CD4-positive, alpha-beta T cell treated with Interleukin-6 at 100 ng/mL for 8 hours (primary cell): ENCODE measurements at places on chromosomes 2 and 18.

DNA sequence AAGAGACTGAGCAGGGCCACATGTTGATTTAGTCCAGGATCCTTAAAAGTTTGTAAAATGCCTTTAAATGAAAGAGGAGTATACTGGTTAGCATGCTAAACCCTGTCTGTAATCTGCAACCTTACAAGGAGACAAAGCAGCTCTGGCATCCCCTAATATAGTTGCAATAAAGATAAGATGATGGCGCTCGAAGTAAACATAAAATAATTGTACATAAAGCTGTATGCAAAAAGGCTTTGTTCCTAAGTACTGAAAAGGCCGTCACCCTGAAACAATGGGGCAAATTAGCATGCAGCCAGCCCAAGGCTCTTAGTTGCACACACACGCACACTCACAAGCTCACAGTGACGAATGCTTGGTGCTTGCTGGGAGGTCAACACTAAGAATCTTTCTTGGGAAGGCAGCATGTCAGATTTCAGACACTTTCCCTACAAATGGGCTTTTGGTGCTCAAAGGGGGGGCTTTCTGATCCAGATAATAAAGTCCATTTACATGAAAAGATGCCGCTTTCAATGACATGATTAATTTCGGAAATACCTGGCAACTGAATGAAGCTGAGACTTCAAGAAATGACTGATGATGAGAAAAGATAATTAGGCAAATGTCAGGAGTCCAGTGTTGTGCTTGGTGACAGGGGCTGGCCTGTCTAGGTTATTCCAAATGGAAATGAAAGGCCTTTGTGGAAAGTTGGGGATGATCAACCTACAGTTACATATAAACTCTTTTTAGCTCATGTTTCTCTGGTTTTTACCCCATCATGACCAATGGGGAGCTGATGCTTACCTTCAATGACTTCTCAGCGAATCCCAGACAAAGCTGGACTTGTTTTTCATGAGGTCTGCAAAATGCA is 370.3 kb downstream of the MEIS1 start:
- no peak for DNase-seq

DNA sequence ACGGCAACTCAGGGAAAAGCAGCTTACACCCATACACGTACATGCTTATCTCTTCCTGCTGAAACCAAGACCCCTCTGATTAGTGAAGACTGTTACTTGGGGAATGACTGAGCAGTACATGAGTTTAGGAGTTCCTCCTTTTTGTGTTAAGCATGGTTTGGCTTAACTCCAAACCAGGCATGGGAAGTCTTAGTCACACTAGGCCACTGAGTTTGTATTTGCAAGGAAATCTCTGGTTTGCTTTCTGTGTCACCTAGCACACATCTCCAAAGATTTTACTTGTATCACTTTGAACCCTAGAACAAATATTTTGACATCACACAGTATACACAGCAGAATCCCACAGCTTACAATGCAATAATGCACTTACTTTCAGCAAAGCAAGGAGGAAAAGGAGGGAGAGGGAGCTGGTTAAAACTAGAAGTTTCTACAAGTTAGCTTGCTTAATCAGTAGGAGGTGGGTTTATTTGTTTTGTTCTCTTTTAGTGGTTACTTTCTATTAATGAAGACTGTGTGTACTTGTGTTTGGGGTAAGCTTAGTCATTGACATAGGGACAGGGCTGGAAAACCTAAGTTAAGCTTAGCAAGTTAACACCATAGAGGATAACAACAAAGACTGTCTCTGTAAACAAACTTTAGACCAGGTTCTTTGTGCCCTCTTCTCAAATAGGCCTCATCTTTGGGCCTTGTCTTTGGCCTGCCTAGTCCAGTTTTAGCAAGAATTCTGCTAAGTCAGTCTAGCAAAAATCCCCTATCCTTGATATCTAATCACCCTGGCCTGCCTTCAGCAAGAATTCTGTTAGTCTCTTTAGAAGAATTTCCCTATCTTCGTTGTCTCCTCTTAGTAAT is 219.4 kb downstream of the MREG start:
- no peak for DNase-seq

GRCh38 chr18:77395953-77396352 is 146.3 kb downstream of the GALR1 start:
- no peak for DNase-seq

GRCh38 chr2:1925516-1925915 is 181.2 kb upstream of the PXDN start:
- no peak for DNase-seq

DNA sequence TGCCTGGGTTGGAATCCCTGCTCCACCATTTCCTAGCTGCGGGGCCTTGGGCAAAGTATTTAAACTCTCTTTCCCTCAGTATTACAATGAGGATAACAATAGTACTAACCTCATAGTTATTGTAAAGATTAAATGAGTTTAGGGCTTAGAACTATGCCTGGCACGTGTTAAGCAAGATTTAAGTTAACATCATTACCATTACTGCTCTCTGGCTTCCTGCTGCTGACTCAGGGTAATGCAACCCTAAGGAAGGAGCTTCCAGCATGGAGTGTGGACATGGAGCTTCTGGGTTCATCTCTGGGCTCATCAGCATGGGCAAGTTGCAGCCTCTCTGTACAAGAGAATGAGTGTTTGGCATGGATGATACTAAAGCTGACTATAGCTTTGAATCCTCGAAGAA is 374.2 kb upstream of the MAP2 start:
- no peak for DNase-seq

DNA sequence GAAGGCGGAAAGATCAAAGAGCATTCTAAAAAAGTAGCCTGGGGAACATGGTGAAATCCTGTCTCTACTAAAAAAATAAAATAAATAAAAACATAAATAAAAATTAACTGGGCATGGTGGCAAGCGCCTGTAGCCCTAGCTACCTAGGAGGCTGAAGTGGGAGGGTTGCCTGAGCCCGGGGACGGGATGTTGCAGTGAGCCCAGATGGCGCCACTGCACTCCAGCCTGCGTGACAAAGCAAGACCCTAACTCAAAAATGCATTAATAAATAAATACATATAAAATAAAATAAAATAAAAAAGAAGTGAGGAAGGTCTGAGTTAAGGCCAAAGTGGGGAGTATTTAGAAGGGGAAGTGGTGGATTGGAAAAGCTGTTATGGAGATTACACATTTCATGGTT is 1.3 kb upstream of the PSMD14 start:
- no peak for DNase-seq

DNA sequence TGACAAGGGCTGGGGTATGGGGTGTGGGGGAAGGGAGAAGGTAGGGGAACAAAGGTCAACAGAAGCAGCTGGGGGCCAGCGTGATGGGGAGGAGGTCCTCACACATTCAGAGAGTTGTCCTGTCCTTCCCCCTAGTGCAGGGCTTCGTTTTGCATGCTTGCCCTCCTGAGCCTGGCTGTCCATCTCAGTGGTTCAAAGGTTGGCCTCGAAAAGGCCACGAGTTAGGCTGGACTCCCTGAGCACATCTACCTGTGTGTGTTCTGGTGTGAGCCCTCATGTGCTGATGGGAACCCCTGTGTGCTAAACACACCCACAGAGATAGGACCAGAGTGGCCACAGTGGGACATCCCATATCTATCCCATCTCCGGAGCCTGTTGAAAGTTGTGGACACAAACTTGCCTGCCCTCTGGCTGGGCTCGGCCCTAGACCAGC is 51.9 kb downstream of the EPAS1 start:
- no peak for DNase-seq

- no peak for DNase-seq
Observed at GRCh38 chr2:3204031-3204821, 173.4 kb downstream of the EIPR1 start.

- no peak for DNase-seq
Observed at GRCh38 chr2:62459106-62459505, 46.9 kb downstream of the TMEM17 start.

GRCh38 chr2:14288016-14288415 is 344.5 kb upstream of the LRATD1 start:
- DNase-seq, result no peak

GRCh38 chr2:208179028-208179609 is 10.7 kb downstream of the C2orf80 start:
- no peak for DNase-seq

GRCh38 chr2:133426791-133427190 is 141.5 kb downstream of the NCKAP5 start:
- DNase-seq, result no peak

- DNase-seq, result no peak
Observed at GRCh38 chr2:120684289-120685065, 51.2 kb upstream of the GLI2 start.

DNA sequence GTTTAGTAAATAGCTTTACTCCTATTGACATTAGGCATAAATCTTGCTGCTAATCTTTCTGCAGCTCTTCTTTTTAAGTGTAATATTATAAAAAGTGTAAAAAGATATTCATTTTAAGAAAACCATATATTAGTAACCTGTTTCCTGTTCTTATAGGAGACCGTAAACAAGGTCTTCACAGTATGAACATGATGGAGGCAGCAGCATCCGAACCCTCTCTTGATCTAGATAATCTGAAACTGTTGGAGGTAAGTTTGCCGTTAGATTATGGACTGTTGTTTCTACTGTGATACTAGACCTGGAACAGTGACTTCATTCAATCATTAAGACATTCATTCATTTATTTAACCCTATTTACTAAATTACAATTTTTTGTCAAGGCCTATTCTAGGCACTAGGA is 120.0 kb upstream of the FAM117B start:
- no peak for DNase-seq

GRCh38 chr2:153487448-153487847 is 8.9 kb upstream of the RPRM start:
- no peak for DNase-seq

- DNase-seq, result no peak
Observed at GRCh38 chr2:44912660-44913059, 28.8 kb upstream of the SIX3 start.

- DNase-seq, result no peak
Observed at GRCh38 chr18:45106331-45106774, 425.7 kb downstream of the SETBP1 start.

DNA sequence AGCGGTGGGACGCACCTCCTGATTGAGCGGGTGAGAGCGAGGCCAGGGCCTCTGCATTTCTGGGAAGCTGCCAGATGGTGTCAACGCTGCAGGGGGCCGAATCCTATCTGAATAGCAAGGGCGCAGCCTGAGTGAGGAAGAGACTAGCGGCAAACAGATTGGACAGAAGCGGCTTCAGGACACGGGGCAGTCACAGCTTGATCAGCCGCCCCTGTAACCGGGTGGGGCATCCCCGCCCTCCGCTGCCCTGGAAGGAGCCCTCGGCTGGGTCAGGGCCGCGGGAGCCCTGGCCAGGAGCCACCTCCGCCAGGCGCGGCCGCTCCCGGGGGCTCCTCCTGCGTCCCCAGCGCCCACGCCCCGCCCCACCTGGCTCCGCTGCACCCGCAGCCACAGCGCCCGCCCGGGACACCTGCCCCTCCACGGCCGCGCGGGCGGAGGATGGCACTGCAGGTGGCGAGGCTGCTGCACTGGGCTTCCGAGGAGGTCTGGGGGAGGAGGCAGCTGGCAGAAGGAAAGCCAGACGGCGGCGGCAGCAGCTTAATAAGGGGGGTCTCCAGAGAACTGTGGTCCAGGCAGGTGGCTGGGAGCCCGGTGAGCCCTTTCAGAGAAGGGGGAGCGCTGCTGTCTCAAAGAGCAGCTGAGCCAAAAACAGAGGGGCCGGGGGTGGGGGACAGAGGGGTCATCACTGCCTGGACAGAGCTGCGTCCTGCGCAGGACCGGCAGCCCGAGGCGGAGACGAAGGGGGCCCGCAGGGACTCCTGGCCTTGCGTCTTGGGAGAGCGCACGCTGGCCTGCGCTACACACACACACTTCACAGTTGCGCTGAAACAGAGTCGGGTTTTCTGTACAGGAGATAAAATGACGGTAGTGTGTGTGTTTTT is 18.8 kb upstream of the SOX11 start:
- DNase-seq, result no peak

- no peak for DNase-seq
Observed at GRCh38 chr2:176482107-176482506, 212.9 kb downstream of the MTX2 start.

- no peak for DNase-seq
Observed at GRCh38 chr2:174744111-174744510, 20.2 kb downstream of the CHRNA1 start.

- no peak for DNase-seq
Observed at GRCh38 chr2:9106338-9107167, 100.1 kb upstream of the ASAP2 start.

GRCh38 chr18:77949355-77949973 is 699.8 kb downstream of the GALR1 start:
- DNase-seq, result no peak

GRCh38 chr18:78521136-78521535 is 458.5 kb upstream of the SALL3 start:
- DNase-seq, result no peak

DNA sequence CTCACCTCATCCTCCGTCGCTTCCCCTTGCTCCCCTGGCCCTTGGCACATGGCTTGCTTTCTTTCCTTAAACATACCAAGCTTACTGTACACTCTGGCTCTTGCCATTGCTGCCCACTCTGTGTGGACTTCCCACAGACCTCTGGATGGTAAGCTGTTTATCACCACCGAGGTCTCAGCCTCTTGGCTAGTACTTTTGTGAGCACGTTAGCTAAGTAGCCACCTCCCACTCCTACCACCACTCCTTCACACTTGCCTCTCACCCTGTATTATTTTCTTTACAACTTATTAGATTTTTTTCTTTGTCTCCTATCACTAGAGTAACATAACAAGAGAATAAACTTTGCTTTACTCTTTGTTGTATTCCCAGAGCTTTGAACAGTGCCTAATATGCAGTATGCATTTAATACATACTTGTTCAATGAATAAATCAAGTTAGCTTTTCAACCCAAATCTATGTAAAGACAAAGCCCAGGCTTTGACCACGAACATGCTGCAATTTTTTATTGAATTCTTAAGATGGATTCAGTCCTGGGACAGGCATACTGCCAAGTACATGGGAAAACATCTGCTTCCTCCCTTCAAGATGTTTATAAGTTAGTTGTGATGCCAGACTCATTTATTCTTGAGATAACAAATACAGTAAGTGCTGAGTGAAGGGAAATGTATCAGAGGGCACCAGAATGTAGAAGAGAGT is 25.0 kb upstream of the MSGN1 start:
- DNase-seq, result no peak

GRCh38 chr2:151576080-151576479 is 158.2 kb downstream of the NEB start:
- DNase-seq, result no peak

DNA sequence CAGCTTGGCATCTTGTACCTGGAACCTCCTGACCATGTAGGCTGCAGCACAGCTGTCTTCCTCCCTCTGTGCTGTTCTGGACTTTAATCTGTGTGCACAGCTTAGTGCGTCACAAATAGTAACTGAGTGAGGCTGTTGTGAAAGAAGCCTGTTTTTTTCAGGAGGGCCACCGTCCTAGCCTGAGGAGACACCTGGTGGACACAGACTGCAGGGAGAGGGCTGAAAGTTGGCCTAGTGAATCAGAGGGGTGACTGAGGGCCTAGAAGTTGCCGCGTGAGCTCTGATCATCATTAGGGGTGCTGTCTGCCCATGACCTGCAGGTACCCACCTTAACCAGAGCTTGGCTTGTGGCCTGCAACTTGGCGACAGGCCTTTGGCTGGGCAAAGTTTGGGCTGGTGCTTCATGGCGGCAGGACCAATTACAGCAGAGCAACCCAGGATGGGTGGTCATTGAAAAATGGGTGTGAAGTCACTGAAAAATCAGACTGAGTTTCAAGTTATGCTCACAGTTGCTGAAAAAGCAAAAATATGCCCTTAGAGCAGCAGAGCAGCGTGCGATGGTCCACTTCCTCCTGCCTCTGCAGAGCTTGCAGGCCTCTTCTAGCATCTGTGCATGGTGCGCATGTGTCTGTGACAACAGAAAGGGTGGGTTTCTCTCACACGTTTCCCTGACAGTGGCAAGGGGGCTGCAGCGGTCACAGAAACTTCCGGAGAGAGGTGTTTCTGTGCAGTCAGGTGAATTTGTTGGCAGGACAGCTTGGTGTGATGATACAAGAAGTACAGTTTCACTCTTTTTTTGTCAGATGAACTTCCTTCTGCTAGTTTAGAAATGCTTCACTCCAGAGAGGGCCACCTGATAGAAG is 9.6 kb downstream of the GDF7 start:
- no peak for DNase-seq
